ENCODE measurements at places on chromosomes 6 and 20.

- DNase-seq, result no peak
Measured at GRCh38 chr6:144590532-144590931, 305.4 kb downstream of the UTRN start.

GRCh38 chr20:33680686-33681085 is 5.5 kb downstream of the E2F1 start:
- DNase-seq, result peak; percentile 59

DNA sequence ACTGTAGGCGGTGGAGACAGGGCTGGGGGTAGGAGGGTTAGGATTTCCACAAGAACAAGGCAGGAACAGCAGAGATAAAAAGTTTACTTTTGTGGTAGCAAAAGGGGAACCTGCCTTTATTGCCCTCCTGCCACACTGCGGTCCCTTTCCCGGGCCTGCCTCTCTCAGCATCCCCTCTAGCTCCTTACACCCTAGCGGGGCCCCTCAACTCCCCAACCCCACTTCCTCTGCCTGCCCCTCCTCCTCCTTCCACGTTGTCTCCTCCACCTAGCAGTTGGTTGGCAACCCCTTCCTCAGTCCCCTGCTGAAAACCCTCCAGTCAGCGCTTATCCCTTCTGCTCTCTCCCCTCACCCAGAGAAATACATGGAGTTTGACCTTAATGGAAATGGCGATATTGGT is 714 bp downstream of the AIF1 start:
- no peak for DNase-seq

- DNase-seq, result peak; percentile 91
Measured at GRCh38 chr20:18287915-18288748, at the start of gene ZNF133. ZNF133 (plus strand) TSS chr20:18288527; CDS start chr20:18305687, 17,160 bp downstream.

DNA sequence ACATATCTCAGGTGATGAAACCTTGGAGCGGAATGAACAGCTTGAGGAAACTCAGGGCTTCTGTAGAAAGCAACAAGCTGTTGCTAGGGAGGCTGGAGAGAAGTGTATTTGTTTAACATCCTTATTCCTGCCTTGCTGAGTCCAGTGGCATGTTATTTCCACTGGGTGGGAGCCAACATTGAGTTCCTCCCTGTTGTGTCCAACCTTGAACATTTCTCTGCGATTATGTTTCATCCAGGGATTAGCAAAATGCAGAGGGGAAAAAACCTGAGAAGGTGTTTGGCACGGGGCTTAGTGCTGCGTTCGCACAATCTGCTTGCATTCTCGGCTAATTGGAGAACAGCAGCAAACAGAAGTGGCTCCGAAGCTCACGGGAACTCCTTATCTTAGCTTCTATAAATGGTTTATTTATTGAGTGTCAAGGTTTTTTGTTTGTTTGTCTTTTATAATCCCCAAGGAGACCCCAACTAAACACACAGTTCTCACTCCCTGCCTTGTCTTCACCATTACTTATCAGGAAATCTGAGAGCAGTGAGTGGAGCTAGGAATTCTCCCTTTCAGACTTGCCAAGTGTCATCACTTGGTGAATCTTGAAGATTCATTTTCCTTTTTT is 412.8 kb downstream of the CDC5L start:
- DNase-seq, result peak; percentile 63

DNA sequence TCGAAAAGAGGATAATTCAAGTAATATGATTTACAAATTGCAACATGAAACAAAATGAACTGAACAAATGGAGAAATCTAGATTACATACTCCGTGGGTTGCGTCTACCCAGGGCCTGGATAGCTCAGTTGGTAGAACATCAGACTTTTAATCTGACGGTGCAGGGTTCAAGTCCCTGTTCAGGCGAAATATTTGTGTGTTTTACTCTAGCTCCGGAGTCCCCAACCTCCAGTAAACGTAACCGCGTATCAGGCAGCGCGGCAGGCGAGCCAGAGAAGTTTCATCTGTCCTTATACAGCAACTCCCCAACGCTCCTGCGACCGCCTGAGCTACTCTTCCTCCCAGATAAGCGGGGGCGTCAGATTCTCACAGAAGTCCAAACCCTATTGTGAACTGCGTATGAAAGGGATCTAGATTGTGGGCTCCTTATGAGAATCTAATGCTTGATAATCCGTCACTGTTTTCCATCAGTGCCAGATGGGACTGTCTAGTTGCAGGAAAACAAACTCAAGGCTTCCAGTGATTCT is 176.1 kb downstream of the TRIM27 start:
- DNase-seq, result peak; percentile 73

DNA sequence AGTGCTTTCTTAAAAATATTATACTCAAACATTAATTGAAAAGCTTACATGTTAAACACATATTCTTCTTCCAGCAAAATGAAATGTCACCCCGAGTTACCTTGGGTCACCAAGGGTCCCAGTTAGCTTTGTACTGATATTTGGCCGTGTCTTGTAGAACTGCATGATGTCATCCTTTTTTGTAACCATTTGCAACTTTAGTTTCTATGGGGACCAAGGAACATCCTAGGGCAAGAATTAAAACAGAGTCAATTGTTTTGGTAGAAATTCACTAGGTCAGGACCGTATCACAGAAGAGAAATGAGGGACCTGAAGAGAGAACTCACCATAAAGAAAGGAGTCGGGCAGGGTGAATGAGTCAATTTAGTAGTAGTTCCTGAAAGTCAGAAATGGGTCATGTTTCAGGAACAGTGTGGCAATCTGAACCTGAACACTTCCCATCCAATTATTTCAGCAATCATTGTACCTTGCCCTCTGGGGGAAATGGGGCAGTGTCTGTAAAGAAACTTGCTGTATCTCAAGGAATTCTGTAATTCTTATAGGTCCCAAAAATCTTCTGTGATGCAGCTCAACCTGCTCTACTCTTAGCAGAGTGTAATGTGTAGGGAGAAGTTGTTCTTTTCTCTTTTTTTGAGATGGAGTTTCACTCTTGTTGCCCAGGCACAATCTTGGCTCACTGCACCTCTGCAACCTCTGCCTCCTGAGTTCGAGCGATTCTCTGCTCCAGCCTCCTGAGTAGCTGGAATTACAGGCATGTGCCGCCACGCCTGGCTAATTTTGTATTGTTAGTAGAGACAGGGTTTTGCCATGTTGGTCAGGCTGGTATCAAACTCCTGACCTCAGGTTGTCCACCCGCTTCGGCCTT is 5.3 kb upstream of the AKAP7 start:
- DNase-seq, result no peak

- DNase-seq, result no peak
Measured at GRCh38 chr6:73671911-73672685, 18.3 kb upstream of the SLC17A5 start.

DNA sequence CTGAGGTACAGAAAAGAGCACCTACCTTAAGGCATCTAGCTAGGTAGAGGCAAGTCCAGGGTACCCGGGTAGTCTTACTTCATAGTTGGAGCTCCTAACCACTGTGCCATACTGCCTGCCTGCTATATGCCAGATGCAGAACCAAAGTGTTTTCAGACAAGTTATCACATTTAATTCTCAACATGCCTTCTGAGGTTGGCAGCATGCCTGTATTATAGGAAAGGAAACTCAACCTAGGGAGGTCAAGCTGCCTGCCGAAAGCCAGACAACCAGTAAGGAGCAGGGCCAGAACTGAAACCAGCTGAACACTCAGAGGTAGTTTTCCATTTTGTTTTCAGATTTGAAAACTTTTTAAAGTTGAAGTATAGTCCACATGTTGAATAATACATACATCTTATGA is 5.4 kb downstream of the CTNNBL1 start:
- no peak for DNase-seq

Data from EH (cell line).